ENCODE measurements at places on chromosomes 5 and 9. TPM values are rescaled to one million over a fixed set of nuclear protein-coding genes. Genes with fewer than 3 reads are reported as not detected.
A peak's percentile ranks its signal among the peaks of the same experiment; 100 is the strongest.

DNA sequence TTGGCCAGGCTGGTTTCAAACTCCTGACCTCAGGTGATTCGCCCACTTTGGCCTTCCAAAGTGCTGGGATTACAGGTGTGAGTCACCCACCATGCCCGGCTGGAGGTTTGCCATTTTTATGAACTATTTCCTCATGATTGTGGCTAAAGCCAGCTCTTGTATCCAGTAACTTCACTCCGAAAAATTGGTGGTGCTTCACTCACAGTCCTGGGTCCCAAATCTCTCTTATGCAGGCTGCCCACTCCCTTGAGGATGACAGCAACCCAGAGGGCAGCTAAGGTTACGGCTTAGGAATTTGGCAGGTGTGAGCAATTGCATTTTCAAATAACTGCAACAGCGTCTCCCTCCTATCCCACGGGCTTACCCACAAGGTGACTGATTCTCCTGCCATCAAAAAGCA lies 23.4 kb upstream of the FUBP3 start:
- DNase-seq, result no peak

- no peak for DNase-seq
These were observed 46.7 kb downstream of the FANCC start for GRCh38 chr9:95270790-95271189.

GRCh38 chr5:14506140-14506538 lies 75.5 kb upstream of the OTULINL start:
- no peak for DNase-seq

DNA sequence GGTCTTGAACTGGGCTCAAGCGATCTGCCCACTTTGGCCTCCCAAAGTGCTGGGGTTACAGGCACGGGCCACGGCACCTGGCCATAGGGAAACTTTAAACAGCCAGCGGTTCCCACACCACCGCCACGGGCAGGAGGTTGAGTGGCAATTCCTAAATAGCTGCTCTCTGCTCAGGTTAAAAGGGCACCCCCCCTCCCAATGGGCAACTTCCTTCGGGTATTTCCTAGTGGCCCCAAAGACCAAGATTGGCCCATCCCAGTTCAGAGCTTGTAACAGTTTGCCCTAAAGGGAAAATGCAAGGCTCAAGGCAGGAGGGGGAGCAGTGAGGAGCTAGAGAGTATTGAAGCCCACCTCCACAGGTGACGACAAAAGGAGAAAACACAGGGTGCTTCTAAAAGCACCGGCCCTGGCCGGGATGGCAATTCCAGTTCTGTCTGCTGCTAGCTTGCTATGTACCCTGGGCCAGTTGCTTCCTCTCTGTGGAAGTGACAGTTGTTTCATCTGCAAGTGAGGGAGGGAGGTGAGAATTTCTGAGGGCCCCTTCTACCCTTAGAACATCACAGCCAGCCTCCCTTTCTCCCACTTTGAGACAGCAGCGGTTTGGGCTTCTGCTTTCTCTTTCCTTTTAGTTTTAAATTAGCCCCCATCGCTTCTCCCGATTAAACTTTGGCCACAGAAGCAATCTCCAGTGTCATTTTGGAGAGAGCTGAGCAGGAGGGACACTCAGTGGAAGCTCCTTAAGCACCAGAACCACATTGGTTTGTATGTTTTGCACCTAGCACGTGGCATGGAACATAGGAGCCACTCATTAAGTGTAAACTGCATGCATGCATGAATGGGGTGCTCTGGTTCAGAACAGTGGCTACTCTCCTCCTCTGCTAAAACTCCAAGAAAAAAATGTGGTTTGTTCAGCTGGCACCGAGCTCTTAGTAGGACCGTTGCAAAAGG lies 17.3 kb upstream of the TNIP1 start:
- DNase-seq, result peak; percentile 82

DNA sequence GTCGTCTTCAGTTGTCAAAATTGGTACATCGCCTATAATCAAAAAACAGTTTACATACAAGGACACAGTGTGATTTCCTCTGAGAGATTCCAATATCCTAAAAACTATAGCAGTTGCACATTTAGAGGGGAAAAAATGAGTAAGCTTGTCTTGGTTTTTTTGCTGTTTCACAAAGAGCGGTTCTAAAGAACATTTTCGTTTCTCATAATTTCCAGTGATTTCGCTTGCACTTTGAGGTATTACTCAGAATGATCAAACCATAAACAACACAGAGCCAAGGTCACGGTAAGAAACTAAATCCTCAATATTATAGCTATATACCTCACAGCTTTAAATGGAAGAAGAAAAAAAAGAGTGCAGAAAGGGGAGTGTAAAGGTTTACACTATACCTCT lies 861 bp downstream of the MTX3 start:
- no peak for DNase-seq

The CCDC192 gene
- not detected for total RNA-seq

DNA sequence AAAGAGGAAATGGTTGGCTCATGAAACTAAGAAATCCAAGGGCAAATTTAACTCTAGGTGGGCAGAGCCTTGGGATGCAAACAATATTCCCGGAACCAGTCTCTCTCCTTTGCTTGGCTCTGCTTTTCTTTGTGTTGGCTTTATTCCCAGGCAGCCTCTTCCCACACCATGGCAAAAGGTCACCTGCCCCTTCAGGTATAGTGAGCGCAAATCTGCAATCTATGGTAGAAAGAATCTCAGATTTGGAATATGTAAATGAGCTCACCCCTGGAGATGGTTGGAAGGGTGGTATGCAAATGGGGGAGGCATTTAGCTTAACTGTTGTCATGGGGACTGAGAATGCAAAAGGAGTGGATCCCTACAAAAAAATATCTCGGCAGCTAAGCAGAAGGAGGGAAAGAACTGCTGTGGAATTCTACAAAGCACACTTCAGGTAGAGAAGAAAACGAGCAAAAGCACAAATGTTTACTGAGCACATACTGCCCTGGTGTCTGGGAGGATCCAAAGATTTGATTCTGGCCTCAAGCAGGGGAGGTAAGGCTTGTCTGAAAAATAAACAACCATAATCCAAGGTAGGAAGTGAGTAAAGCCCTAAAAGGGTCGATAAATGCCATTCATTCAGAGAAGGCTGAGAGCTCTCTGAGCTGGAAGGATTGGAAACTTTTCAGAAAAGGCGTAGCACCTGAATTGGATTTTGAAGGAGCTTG lies 139.7 kb downstream of the TLE1 start:
- DNase-seq, result no peak

The ARL14EPL gene
- not detected for total RNA-seq

- no peak for DNase-seq
These were observed 292.4 kb downstream of the TRIM32 start for GRCh38 chr9:116979456-116979855.

- no peak for DNase-seq
These were observed 310.5 kb upstream of the KIF2A start for GRCh38 chr5:61995486-61995885.

The GCNT1 gene
- total RNA-seq, result 23.0 TPM

The DENND1A gene
- 14.5 TPM for total RNA-seq

The RFK gene
- total RNA-seq, result 17.0 TPM

- no peak for DNase-seq
These were observed 71.8 kb downstream of the TNC start for GRCh38 chr9:115046199-115046598.

DNA sequence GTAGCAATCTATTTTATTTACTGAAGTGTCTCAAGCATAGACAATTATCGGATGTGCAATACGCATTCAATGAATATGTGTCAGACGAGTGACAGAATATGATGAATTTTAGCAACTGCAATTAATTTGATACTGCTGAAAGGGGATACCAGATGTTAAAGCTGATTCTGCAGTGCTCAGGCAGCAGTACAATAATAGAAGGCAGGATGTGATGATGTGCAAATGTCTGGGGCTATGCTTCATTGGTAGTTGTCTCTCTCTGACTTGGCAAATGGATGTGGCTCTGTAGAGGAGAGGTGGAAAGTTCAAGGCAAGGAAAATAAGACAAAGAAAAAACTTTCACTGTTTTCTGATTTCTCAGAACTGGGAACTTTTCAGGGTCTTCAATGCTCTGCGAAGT lies 721.2 kb downstream of the CDH18 start:
- no peak for DNase-seq

DNA sequence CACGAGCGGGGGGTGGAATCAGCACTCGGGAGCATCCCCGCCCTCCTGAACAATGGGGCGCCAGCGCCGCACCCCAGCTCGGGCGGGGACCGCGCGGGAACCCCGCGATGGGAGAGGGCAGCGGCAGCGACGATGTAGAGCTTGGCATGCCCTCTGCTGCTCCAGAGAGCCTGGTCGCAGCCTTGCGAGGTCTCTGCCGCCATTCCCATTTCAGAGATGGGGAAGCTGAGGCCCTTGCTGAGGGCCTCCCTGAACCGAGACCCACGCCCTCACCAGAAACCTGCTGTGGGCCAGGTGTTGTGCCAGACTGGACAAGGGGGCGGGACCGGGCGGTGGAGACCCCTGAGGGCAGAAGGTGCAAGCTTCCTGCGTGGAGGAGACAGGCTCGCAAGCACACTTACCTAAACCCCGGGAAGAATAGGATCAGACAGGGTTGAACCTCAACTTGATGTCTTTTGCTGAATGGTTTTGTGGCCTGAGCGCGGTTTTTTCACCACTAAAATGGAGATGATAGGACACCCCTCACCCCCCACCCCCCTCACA lies 647 bp upstream of the MEGF9 start:
- DNase-seq, result no peak

The SPINK14 gene
- not detected for total RNA-seq

- DNase-seq, result no peak
These were observed 4.3 kb upstream of the C7 start for GRCh38 chr5:40904994-40905306.

GRCh38 chr9:112884721-112885120 lies 6.0 kb downstream of the SLC46A2 start:
- no peak for DNase-seq

Data from activated CD8-positive, alpha-beta memory T cell treated with anti-CD3 and anti-CD28 coated beads, Interleukin-2, amount 10 ng/mL, durations not matched to agents 7 days and 5 days (primary cell).